ENCODE measurements at places on chromosomes 13 and 19.

DNA sequence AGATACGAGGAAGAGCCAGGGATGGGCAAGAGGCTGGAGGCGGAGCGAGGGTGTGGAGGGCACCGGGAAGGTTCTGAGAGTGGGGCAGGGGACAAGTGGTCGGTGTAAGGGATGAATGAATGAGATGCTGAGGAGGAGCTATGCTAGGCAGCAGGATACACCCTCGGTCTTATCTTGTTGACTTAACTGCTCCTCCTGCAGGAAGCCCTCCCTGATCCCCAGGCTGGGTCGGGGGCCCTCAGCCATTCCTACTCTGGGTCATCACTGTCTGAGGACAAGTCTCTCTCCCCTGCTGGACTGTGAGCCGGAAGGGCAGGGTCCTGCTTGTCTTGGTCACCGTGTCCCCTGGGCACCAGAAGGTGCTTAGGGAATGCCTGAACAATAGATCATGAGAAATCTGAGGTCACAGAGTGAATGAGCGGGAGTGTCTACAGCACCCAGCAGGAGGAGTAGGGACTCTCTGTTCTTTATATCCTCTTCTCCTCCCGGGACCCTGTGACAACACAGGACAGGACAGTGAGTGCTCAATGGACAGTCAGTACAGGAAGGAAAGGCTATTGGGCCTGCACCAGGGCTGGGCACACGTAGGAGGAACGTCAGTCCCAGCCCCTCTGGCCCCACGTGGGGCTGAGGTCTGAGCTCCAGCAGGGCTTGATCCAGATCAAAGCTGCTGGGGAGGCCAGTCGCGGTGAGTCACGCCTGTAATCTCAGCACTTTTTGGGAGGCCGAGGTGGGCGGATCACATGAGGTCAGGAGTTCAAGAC is 6.5 kb downstream of the NKPD1 start:
- DNase-seq, result peak; percentile 46

DNA sequence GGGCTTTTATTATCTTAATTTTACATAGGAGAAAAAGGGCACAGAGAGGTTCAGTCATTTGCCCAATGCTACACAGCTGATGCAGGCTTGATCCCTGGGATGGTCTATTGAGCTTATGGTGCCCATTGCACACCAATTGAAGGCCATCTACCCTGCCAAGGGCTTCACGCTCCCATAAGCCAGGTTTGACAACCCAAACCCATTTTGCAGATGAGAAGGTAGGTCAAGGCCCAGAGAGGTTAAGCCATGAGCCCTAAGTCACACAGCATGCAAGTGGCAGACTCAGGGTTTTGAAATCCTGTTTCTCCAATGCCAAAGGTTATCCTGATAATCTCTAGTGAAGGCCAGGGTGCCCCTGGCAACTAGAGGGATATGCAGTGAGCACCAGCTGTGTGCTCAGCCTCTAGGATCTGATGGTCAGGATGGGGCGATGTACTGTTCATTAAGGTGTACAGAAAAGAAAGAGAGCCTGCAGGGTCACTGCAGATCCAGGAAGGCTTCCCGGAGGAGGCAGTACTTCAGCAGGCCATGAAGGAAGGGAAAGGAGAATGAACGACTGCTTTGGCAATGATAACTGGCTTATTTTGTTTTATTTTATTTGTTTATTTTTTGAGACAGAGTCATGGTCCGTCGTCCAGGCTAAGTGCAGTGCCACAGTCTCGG is 8.1 kb downstream of the CREB3L3 start:
- no peak for DNase-seq

DNA sequence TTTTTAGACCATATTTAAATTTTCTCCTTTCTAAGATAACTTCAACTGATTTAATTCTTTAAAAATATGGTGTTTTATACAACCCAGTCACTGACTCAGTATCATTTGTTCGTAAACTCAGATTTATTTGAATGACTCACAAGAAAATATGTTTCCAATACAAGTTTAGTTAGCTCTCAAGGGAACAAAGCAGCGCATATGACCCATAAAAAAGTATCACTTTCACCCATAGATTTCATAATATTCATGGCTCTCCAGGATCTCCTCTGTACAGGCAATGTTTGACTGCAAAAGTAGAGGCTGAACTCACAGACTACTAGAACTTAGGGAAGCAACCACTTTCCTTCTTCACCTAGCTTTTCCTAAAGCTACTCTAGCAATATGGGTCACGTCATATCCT is 405.6 kb upstream of the PCDH9 start:
- no peak for DNase-seq

- no peak for DNase-seq
These were observed 55.9 kb upstream of the UQCRFS1 start for GRCh38 chr19:29268721-29269393.

GRCh38 chr13:29162638-29163235 is 342.6 kb downstream of the MTUS2 start:
- no peak for DNase-seq

DNA sequence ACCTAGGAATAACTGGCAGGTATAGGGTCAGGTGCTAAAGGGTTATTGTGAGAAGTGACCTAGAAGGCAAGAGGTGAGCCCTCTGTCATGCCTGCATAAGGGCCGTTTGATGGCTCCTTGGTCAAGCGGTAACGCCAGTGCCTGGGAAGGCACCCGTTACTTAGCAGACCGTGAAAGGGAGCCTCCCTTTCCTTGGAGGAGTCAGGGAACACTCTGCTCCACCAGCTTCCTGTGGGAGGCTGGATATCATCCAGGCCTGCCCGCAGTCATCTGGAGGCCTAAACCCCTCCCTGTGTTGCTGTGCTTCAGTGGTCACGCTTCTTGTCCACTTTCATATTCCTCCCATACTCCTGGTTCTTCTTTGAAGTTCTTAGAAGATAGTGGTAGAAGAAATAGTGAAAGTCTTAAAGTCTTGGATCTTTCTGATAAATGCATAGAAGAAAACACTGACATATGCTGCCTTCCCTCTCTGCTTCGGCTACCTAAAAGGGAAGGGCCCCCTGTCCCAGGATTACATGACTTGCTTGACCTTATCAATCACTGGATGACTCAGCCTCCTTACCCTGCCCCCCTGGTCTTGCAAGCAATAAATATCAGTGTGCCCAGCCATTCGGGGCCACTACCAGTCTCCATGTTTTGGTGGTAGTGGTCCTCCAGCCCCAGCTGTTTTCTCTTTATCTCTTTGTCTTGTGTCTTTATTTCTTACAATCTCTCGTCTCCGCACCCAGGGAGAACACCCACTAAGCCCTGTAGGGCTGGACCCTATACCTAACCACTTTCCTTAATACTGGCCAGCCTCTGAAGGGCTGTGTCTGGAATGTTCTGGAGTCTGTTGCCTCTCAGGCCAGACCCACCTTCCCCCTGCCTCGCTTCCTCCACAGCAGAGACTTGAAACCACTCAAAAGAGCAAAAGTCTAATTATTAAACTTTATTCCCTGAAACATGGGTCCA is 16.1 kb upstream of the ABCC4 start:
- peak; percentile 68 for DNase-seq

- DNase-seq, result no peak
These were observed 886.8 kb downstream of the PCDH9 start for GRCh38 chr13:66343224-66343828.

GRCh38 chr13:78147905-78148304 is 229.3 kb upstream of the EDNRB start:
- no peak for DNase-seq

DNA sequence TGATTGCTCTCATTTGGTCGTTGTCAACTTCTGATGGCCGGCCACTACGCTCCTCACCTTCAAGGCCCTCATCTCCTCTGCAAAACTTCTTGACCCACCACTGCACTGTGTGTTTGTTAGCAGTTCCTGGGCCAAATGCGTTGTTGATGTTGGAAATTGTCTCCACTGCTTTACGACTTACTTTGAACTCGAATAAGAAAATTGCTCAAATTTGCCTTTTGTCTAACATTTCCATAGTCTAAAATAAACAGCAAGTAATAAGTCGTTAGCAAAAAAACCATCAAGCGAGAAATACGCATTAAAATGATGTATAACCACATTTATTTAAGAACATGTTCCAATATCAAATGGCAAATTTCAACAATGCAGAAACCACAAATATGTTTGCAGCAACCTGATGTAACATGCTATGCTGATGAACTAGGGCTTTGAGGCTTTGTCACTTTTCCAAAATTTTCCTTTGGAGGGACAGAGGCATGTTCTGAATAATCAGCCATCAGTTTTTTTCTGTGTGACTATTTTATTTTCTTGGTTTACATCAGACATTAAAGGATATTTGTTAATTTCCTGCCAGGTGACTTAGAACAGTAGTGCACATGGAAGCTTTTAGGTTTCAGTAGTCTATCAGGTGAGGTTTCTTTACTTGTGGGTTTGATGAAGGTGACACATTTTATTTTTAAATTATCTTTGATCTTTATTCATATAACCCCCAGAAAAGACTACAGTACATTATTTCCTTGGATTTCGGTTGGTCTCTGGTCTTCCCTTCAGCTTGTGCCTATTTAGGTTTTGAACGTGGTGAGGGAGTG is 74.7 kb upstream of the TEX29 start:
- DNase-seq, result no peak

DNA sequence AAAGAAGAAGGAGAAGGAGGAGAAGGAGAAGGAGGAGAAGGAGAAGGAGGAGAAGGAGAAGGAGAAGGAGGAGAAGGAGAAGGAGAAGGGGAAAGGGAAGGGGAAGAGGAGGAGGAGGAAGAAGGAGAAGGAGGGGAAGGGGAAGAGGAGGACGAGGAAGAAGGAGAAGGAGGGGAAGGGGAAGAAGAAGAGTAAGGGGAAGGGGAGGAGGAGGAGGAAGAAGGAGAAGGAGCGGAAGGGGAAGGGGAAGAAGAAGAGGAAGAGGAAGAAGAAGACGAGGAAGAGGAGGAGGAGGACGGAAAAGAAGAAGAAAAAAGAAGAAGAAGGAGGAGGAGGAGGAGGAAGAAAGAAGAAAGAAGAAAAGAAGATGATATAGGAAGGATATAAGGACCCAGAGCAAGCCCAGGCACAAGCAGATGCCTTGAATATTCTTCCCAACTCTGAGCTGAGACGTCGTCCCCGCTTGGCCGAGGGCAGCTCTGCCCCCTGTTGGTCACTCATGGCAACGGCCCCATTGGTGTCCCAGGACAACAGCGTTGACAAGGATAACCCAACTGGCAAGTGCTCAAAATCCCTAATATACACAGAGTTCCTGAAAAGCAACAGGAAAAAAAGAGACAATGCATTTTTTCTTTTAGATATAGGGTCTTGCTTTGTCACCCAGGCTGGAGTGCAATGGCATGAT is 30.6 kb upstream of the IGSF23 start:
- peak; percentile 57 for DNase-seq

DNA sequence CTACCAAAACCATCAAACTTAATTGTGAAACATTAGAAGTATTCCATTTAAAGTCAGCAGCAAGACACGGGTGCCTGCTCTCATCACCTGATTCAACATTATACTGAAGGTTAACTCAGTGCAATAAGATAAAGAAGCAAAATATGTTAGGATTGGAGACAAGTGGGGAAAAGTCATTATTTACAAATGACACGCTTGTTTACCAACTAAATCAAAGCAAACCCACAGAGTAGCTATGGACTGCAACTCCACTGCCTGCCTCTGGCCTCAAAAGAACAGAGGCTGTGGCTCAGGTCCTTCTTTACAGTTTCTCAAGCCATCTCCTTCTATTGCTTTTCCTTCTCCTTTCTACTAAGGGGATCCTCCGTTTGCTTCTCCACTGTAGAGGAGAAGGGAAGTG is 21.0 kb upstream of the ATP12A start:
- DNase-seq, result no peak

DNA sequence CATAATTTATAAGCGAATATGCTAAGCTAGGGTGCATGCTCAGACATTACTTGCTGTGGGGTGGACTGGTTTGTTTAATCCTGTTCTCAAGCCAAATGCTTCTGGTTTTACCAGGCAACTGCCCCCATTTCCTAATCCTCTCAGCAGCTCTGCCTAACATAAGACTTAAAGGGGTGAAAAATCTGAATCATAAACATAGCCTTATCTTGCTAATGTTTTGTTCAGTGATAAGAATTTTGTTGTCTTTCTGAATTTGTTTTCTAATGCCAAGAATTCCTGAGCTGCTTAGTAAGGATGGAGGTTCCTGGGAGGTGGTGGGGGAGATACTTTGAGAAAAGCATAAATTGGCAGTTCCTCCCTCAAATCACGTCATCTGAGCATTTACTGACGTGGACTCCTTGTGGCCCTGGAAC is 42.7 kb downstream of the ING1 start:
- DNase-seq, result no peak

All from hematopoietic multipotent progenitor cell treated with erythropoietin and hydrocortisone succinate and interleukin-3 and kit ligand, for 4 days (in vitro differentiated cells).